ENCODE measurements at places on chromosomes 6 and 20.
A peak's percentile ranks its signal among the peaks of the same experiment; 100 is the strongest.

DNA sequence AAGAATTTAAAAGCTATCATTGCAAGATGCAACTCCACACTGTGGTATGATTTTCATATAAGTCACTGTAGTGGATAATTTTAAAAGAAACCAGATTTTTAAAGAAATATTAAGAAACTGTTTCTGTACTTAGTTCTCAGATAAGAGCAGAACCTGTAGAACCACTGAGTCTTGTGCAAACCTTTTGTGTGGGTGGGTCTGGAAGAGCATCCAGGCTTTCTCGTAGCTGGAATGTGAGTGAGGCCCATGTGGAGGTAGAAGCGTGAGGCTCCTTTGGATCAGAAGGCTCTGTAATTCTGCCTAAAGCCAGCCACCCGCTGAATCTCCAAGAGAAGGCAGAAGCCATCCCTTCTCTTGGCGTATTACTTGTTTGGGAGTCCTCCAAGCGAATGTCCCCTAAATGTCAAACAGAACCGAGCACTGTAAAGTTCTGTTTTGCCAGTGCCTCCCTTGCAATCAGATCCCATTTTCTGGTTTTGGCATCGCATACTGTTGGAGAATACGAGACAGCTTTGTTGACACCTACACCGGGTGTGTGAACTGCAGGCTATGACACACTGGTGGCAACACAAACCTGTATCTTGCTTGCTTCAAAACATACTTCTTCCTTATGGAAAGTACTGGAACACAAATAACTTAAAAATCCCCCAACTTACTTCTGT, 188.7 kb downstream of the FOXC1 start:
- no peak for DNase-seq
- H3K4me1 ChIP-seq: peaks cover 17% of the 10 kb centered on the region
- no peaks in the 10 kb centered on the region for H3K27me3 ChIP-seq
- H3K36me3 ChIP-seq: no peaks in the 10 kb centered on the region
- H3K27ac ChIP-seq: no peak overlapping the region
- H3K4me3 ChIP-seq: no peak overlapping the region

- H3K4me1 ChIP-seq: no peaks in the 10 kb centered on the region
- H3K27ac ChIP-seq: no peak overlapping the region
- no peaks in the 10 kb centered on the region for H3K27me3 ChIP-seq
- no peaks in the 10 kb centered on the region for H3K36me3 ChIP-seq
- DNase-seq: no peak
These were observed 162.6 kb upstream of the SNX9 start for GRCh38 chr6:157660414-157660813.

GRCh38 chr6:5014072-5014561, 10.3 kb upstream of the RPP40 start:
- no peak overlapping the region for H3K27ac ChIP-seq
- no peaks in the 10 kb centered on the region for H3K4me1 ChIP-seq
- H3K36me3 ChIP-seq: no peaks in the 10 kb centered on the region
- no peak for DNase-seq
- no peak overlapping the region for H3K4me3 ChIP-seq

- no peak for DNase-seq
- H3K36me3 ChIP-seq: no peaks in the 10 kb centered on the region
These were observed 1515.9 kb upstream of the DEFB115 start for GRCh38 chr20:29741594-29741893.

DNA sequence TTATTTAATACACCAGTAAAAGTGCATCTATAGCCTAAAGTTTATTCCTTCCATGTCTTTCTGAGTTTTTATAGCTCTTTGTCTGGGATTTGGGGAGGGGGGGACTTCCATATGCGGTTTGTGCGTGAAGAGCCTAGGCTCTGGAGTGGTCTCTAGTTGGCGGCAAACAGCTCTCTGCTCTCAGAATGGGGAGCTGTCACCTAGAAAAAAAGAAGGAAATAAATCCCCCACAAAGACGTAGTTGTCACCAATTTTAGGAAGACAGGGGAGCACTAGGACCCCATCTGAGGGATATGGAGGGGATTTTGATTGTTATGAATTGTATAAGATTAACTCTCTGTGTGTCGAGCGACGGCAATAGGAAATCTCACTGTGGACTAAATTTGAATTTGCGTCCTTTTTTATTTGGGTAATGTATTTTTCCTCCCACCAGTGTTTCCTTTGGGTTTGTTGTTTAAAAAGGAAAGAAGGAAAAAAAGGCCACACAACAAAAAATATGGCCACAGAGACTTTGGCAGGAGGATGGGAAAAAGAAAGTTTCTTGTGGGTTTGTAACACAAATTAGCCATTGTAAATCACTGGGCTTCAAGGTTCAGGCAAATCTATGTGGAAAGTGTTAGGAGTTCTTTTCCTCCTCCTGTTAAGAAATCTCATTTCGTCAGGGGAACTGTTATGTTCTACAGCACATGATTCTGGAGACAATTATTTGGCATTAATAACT, 7.4 kb downstream of the POU3F2 start:
- no peak overlapping the region for H3K4me3 ChIP-seq
- H3K4me1 ChIP-seq: peaks cover 4% of the 10 kb centered on the region
- DNase-seq: no peak
- H3K27me3 ChIP-seq: peaks cover 2% of the 10 kb centered on the region

GRCh38 chr20:20463933-20464374, 96.0 kb downstream of the INSM1 start:
- H3K4me3 ChIP-seq: no peak overlapping the region
- no peak for DNase-seq
- H3K27me3 ChIP-seq: no peaks in the 10 kb centered on the region
- H3K27ac ChIP-seq: peak overlapping the region; percentile 44
- no peaks in the 10 kb centered on the region for H3K4me1 ChIP-seq

- H3K4me1 ChIP-seq: no peaks in the 10 kb centered on the region
- no peak overlapping the region for H3K27ac ChIP-seq
- no peak overlapping the region for H3K4me3 ChIP-seq
These were observed 198.9 kb downstream of the TSHZ2 start for GRCh38 chr20:53171065-53171464.

GRCh38 chr6:113359155-113360140, 497.7 kb upstream of the MARCKS start:
- no peaks in the 10 kb centered on the region for H3K27me3 ChIP-seq
- H3K4me3 ChIP-seq: no peak overlapping the region
- no peaks in the 10 kb centered on the region for H3K4me1 ChIP-seq
- no peak overlapping the region for H3K27ac ChIP-seq
- no peak for DNase-seq
- no peaks in the 10 kb centered on the region for H3K36me3 ChIP-seq

GRCh38 chr6:96812077-96812703, 25.1 kb downstream of the GPR63 start:
- H3K4me1 ChIP-seq: peaks cover 3% of the 10 kb centered on the region
- no peaks in the 10 kb centered on the region for H3K36me3 ChIP-seq
- H3K27ac ChIP-seq: no peak overlapping the region
- H3K4me3 ChIP-seq: no peak overlapping the region
- H3K27me3 ChIP-seq: no peaks in the 10 kb centered on the region

DNA sequence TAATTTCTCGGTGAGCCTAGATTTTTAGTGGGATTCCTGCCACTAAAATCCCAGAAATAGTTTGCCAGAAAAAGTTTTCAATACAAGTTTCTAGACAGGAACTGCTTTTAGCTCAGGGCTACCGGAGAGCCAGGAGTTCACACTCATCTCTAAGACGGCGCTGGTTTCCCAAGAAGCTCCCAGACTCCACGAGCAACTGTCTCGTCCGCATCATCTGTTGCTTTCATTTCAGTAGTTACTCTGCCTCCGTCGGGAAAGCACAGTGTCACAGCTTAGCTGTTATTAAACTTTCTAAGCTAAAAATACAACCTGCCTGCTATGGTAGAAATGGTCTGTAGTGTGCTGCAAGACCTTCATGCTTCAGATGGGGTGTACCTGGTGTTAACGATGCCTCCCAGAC, 197.3 kb upstream of the SNX9 start:
- H3K27me3 ChIP-seq: no peaks in the 10 kb centered on the region
- H3K4me1 ChIP-seq: peaks cover 6% of the 10 kb centered on the region
- H3K27ac ChIP-seq: no peak overlapping the region
- DNase-seq: no peak
- no peak overlapping the region for H3K4me3 ChIP-seq

DNA sequence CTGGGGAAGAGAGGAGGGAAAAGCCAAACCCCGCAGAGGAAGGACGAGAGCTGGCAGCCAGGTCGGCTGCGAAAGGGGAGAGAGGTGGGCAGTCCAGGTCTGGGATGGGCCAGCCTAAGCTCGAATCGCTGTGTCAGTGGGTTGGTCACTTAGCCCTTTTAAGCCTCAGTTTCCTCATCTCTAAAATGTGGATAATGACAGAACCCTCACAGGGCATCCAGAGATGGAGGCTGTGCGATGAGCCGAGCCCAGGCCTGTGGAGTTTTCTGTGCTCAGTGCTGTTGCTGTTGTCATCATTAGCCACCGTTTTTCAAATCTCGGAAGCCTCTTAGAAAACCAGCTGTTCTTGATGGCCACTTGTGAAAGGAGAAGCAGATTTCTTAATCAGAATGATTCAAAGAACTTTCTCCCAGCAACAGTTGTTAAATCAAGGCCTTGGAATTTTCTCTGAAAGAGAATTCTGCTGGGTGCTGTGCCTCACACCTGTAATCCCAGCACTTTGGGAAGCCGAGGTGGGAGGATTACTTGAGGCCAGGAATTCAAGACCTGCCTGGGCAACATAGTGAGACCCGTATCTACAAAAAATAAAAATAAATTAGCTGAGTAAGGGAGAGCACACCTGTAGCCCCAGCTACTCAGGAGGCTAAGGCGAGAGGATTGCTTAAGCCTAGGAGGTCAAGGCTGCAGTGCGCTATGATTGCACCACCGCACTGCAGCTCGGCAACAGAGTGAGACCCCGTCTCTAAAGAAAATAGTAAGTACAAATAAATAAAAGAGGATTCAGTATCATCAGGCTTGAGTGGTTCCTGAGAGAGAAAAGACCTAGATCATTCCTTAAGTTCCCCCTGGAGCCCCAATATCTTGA, 46.3 kb upstream of the ENTPD6 start:
- DNase-seq: no peak
- H3K27me3 ChIP-seq: no peaks in the 10 kb centered on the region
- no peaks in the 10 kb centered on the region for H3K36me3 ChIP-seq
- H3K4me1 ChIP-seq: peaks cover 12% of the 10 kb centered on the region
- peak overlapping the region; percentile 46 for H3K4me3 ChIP-seq

DNA sequence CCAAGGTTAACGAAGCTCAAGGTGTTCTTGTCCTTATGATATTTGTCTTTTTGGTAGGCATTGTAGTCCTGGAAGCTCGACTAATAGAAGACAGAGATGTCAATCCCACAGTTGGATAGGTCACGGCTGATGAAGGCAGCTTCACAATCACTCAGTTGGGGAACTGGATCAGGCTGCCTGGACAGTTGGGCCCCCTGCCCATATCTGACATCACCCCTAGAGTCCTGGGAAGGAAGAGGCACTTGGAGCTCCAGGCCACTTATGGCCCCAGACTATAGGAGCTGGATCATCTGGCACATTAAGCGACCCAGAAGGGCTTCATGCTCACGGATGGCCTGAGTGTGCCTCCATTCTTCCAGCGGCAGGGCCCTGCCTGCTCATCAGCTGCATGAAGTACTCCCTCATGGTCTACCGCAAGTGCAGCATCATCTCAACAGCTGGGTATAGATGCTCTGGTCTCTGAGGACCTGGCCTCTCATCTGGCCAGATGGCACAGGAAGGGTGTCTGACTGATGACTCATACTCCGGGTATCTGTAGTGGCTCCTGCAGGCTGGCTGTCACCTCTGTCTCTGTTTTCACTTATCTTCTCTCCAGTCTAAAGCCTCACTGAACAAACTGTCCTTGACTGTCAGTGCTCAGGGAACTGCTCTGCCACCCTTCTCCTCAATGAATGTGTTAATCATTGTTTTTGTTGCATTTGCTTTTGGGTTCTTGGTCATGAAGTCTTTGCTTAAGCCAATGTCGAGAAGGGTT, 29.2 kb upstream of the SSR1 start:
- no peak overlapping the region for H3K27ac ChIP-seq
- no peak overlapping the region for H3K4me3 ChIP-seq
- no peaks in the 10 kb centered on the region for H3K36me3 ChIP-seq
- H3K27me3 ChIP-seq: no peaks in the 10 kb centered on the region
- no peaks in the 10 kb centered on the region for H3K4me1 ChIP-seq

DNA sequence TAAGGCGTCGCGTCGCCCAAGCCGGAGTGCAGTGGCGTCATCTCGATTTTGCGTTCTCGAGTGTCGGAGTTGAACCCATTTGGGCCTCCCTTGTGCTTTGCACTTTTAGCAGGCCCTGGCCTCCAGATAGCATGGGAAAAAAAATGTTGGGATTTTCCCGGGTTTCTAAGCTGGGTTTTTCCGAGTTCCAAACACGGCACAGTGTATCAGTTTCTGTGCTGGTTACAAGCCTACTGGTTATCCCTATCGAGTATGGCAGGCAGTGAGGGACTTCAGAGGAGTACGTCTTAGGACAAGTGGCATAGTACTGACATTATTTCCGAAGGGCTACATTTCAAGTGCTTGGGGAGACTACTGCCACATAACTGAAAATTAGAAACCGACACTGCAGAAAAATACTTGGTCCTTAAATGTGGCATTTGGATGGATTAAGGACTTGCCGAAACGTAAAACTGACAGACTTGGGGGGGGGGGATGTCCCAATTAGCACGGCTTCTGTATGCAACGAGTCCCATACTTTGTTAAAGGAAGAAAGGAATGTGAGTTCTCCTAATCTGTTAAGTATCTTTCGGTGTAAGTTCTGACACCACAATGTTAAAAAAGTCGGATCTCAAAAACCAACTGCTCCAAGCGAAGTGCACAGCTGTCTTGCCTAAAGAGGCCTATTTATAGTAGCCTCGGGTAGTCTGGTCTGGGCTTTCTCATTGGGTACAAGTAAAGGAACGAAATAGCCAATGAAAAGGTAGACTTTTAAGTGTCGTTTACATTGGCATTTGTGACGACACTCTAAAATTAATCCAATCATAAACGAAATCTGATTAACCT, 70.2 kb downstream of the HFE start:
- H3K27me3 ChIP-seq: no peaks in the 10 kb centered on the region
- H3K4me1 ChIP-seq: no peaks in the 10 kb centered on the region

DNA sequence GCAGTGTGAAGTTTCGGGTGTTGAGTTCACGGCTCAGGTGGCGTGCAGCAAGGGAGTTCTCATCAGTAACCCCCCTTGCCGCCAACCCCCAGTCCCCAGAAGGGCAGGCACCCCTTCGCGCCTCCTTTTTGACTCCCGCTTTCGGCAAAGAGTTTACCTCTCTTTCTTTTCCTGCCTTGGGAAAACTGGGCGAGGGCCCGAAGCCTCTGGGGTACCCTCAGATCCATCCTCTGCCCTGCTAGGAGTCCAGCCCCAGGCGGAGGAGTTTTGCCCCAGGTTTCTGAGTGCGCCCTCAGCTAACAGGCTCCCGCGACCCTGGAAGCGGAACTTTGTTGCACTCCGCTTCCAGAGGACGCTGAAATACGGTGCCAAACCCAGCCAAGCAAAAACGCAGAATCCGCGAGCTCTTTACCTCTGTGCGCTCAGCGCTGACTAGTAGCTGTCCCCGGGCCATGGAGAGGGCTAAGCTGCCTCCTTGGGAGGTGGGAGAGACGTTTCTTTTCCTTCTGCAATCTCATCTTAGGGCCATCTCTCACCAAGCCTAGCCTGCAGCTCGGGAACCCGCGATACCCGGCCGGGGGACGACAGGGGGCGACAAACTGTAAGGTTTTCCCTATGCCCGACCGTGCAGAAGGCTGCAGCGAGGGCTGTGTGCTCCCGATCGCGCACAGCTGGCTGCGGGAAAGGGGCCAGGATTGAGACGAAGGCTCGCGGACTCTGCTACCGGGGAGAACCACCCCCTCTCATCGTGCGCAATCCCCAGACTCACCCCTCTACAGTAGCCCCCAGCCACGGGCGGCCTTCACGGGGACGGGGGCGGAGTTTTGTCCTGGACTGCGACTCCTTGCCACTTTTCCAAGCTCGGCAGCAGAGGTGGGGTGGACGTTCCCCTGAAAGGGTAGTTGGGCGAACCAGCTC, 2.7 kb upstream of the PAX1 start:
- no peak overlapping the region for H3K4me3 ChIP-seq
- no peaks in the 10 kb centered on the region for H3K4me1 ChIP-seq
- no peaks in the 10 kb centered on the region for H3K27me3 ChIP-seq
- no peaks in the 10 kb centered on the region for H3K36me3 ChIP-seq
